IMR-90 (cell line): ENCODE measurements at places on chromosomes 12 and 14. TPM values are rescaled to one million over a fixed set of nuclear protein-coding genes. Genes with fewer than 3 reads are reported as not detected.

DNA sequence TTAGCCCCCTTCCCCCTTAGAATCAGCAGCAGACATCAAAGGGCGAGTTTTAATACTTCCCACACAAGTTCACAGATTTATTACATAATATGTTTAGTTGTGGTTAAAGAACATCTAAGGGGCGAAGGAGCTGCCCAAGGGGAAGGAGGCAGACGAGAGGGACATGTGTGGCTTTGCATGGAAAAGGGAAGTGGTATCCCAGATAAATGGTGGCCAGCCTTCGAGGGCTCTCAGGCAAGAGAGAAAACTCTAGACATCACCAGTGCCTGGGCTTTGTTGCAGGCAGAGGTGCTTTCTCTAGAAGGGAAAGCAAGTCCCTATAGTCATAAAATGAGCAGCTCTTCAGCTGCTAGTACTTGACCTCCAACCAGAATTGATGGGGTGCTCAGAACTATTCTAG is 121.2 kb downstream of the CACNA1C start:
- H3K4me1 ChIP-seq = peaks cover 5% of the 10 kb centered on the region
- no peaks in the 10 kb centered on the region for H3K36me3 ChIP-seq
- no peak overlapping the region for H3K4me3 ChIP-seq
- DNase-seq = no peak

- DNase-seq = no peak
- H3K4me1 ChIP-seq = peaks cover 2% of the 10 kb centered on the region; the same call in 1 of the 2 replicates
- no peaks in the 10 kb centered on the region for H3K27me3 ChIP-seq
- H3K36me3 ChIP-seq = peaks cover 4% of the 10 kb centered on the region; the same call in 1 of the 2 replicates
Observed at GRCh38 chr12:120787889-120788288, 62.3 kb downstream of the ACADS start.

DNA sequence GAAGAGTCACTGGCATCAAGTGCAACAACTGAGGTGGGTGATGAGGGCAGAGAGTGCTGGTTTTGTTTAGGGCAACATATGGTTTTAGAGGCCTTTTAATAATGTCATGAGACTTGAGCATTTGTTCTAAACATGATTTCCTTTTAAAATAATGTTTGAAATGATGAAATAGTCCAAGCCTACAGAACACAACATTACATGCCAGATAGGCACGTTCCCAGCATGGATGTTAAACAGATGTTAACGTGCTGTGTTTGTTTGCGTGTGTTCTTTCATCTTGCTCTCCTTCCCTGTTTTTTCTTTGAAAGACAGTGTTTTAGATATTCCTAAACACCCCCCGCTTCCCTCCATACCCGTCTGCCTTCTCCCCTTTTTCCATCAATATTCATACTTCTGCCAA is 82.3 kb downstream of the RGS6 start:
- no peaks in the 10 kb centered on the region for H3K27me3 ChIP-seq
- no peaks in the 10 kb centered on the region for H3K36me3 ChIP-seq
- no peak overlapping the region for H3K4me3 ChIP-seq
- H3K4me1 ChIP-seq = no peaks in the 10 kb centered on the region
- no peak for DNase-seq
- no peak overlapping the region for H3K27ac ChIP-seq

DNA sequence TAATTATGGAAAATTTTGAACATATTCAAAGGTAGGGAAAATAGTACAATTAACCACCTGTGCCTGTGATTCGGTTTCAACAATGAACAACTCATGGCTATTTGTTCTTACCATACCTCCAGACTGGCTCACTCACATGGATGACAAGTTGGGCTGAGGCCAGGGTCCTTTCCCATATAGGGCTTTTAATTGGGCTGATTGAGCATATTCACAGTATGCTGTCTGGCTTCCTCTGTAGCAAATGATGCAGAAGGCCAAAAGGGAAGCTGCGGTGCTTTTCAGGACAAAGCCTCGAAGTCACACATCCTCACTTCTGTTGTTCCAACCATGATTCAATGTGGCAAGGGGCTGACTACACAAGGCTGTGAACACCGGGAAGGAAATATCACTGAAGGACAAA is 297.5 kb upstream of the SLC16A7 start:
- no peaks in the 10 kb centered on the region for H3K27me3 ChIP-seq
- no peaks in the 10 kb centered on the region for H3K4me1 ChIP-seq
- no peak overlapping the region for H3K27ac ChIP-seq
- no peak for DNase-seq
- no peaks in the 10 kb centered on the region for H3K36me3 ChIP-seq

DNA sequence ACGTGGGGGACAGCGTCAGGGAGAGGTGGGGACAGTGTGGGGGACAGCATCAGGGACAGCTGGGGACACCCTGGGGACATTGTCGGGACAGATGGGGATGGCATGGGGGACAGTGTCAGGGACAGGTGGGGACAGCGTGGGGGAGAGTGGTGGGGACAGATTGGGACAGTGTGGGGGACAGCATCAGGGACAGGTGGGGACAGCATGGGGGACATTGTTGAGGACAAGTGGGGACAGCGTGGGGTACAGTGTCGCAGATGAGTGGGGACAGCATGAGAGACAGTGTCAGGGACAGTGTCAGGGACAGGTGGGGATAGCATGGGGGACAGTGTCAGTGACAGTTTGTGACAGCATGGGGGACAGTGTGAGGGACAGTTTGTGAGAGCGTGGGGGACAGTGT is 240.9 kb downstream of the TMEM121 start:
- DNase-seq = no peak
- H3K27ac ChIP-seq = no peak overlapping the region
- H3K4me3 ChIP-seq = no peak overlapping the region
- H3K4me1 ChIP-seq = no peaks in the 10 kb centered on the region
- H3K27me3 ChIP-seq = no peaks in the 10 kb centered on the region
- H3K36me3 ChIP-seq = no peaks in the 10 kb centered on the region

DNA sequence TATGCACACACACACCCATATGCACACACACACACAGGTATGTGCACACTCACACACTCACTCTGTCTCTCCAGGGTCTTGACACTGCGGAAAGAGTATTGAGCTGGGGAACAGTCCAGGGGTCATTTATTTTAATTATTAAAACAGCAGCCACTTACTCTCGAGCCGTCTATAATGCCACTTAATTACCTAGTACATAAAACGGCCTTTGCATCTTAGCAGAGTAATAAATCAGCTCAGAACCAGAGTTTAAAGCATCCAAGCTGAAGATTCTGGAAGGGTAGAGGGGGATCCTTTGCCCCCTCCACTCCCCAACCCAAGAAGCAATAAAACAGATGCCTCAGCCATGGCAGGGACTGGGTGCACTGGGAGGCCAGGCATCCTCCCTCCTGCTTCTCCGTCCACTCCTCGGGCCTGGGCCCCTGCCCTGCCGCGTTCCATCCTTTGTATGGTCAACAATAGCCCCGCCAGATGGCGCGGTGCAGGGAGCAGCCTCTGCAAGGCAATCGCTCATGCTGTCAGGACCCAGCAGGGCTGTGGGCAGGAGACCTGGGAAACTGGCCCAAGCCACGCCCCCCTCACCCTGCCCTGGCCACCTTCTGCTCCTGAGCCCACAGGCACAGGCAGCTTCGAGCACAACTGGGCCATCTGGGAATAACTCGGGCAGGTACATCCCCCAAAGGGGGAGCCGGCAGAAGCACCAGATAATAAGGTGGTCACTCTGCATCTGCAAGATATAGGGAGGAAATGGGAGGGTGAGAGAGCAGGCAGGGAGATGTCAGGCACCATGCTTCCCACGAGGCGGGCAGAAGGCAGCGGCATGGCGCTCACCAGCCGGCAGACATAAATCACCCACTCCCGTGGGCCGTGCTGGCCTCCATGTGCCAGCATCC is 40.9 kb downstream of the CCDC85C start:
- H3K27ac ChIP-seq = no peak overlapping the region
- no peaks in the 10 kb centered on the region for H3K36me3 ChIP-seq
- peaks cover 35% of the 10 kb centered on the region for H3K4me1 ChIP-seq
- DNase-seq = peak; percentile 65
- no peak overlapping the region for H3K4me3 ChIP-seq

DNA sequence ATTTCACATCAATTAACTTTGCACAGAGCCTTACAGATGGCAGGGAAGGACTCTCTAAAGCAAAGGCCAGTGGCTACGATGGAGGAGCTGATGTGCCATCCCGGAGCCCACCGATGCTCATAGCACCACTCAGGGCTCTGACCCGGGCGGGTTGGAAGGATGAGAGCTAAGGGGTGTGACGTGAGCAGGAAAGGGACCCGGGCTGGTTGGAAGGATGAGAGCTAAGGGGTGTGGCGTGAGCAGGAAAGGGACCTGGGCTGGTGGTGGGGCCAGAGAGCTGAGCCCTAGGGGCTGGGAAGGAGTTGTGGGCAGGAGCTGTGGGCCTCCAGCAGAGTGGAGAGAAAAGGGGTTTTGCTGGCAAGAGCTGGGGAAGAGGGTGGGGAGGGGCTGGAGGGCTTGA is 3.8 kb upstream of the FBRSL1 start:
- no peak overlapping the region for H3K4me3 ChIP-seq
- no peaks in the 10 kb centered on the region for H3K36me3 ChIP-seq
- peaks cover 18% of the 10 kb centered on the region for H3K27me3 ChIP-seq
- H3K4me1 ChIP-seq = peaks cover under 1% of the 10 kb centered on the region; the same call in 1 of the 2 replicates
- H3K27ac ChIP-seq = no peak overlapping the region

DNA sequence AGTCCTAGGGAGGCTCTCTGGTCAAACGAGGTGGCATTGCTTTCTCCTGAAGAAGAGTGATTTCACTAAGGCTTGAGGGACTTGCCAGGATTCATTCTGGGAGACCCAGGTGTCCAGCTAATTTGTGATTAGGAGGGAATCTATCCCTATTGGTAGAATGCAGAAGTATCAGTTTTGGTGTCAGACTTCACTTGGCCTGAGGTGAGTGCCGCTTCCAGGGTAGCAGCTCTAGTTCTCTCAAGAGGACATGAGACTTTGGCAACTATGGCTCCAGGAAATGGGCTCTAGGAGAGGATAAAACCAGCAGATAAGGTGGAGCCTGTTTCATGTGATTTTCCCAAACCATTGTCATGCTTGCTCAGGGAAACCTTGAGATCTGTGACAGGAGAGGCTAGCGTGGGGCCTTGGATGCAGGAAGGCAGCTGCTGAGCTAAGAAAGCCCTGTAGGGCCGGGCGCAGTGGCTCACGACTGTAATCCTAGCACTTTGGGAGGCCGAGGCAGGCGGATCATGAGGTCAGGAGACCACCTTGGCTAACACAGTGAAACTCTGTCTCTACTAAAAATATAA is 11.6 kb upstream of the TMEM117 start:
- H3K27ac ChIP-seq = no peak overlapping the region
- peaks cover under 1% of the 10 kb centered on the region; the same call in 1 of the 2 replicates for H3K4me1 ChIP-seq
- no peaks in the 10 kb centered on the region for H3K36me3 ChIP-seq
- DNase-seq = no peak
- H3K4me3 ChIP-seq = no peak overlapping the region
- no peaks in the 10 kb centered on the region for H3K27me3 ChIP-seq

GRCh38 chr14:85471744-85472143 is 58.2 kb upstream of the FLRT2 start:
- H3K27ac ChIP-seq = no peak overlapping the region
- peak; percentile 94 for DNase-seq
- H3K36me3 ChIP-seq = no peaks in the 10 kb centered on the region
- H3K4me3 ChIP-seq = no peak overlapping the region
- H3K27me3 ChIP-seq = no peaks in the 10 kb centered on the region

DNA sequence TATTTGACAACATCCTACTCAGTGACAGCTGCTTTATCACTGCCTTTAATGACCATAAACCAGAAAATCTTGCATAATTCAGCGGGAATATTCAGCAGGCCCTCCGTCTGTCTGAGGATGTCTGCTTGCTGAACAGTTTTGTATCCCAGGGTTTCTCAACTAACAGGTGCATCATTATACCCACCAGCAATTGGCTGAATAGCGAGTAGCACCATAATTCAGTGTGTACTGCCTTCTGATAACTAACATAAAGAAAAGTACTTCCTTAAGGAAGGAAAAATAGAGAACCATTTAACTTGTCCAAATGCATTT is 680.1 kb downstream of the GALC start:
- H3K4me1 ChIP-seq = no peaks in the 10 kb centered on the region
- no peaks in the 10 kb centered on the region for H3K27me3 ChIP-seq
- no peaks in the 10 kb centered on the region for H3K36me3 ChIP-seq
- no peak overlapping the region for H3K27ac ChIP-seq

- H3K27me3 ChIP-seq = no peaks in the 10 kb centered on the region
- peaks cover 9% of the 10 kb centered on the region for H3K36me3 ChIP-seq
- peak; percentile 69 for DNase-seq
- H3K4me3 ChIP-seq = no peak overlapping the region
Observed at GRCh38 chr12:110179291-110179690, 55.1 kb downstream of the IFT81 start.

GRCh38 chr14:85701763-85702162 is 171.8 kb downstream of the FLRT2 start:
- H3K27me3 ChIP-seq = no peaks in the 10 kb centered on the region
- no peak overlapping the region for H3K27ac ChIP-seq
- H3K4me1 ChIP-seq = no peaks in the 10 kb centered on the region
- H3K36me3 ChIP-seq = no peaks in the 10 kb centered on the region
- no peak for DNase-seq
- no peak overlapping the region for H3K4me3 ChIP-seq

GRCh38 chr12:53502331-53502730 is 1.2 kb downstream of the TARBP2 start:
- H3K4me1 ChIP-seq = peaks cover 10% of the 10 kb centered on the region
- H3K36me3 ChIP-seq = peaks cover 29% of the 10 kb centered on the region
- no peak for DNase-seq
- H3K27me3 ChIP-seq = no peaks in the 10 kb centered on the region
- peak overlapping the region; percentile 96; the same call in 1 of the 2 replicates for H3K27ac ChIP-seq

DNA sequence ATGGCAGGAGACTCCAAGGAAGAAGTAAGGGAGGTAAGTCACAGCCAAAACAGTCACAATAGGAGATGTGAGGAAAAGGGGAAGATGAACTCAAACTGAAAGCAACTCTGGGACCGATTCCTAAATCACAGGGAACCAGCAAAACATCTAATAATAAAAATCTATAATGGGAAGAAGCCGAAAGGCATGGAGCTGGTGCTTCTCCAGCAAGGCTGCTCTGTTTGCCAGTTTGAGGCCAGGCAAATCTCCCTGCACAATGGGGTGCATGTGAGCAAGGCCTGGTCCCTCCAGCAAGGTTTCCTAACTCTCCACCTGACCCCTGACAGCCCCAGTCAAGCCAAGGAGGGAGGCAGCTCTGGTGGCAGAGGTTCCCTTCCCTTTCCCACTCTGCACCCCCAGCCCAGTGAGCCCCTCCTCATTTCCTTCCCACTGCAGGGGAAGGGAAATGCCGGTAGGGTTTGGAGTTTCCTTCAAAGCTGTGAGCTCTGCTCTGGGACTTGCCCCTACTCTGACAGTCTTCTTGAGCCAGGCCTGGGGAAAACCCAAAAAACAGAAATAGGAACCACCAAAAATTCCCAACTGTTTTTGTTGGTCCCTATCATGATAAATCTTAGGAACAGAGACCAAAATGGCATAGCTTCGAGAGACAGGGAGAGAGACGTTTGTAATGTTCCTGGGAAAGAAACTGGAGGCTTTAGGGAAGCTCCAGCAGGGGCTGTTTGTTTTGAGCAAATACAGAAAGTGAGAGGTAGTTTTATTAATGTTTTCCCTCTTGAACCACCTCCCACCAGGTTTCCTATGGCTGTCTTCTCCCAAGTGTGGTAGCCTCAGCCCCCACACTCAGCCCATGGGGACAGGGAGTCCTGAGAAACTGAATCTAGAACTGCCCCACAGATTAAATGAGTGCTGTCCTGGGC is 34.6 kb downstream of the FMNL3 start:
- no peaks in the 10 kb centered on the region for H3K27me3 ChIP-seq
- H3K27ac ChIP-seq = peak overlapping the region; percentile 61
- no peak for DNase-seq
- H3K4me3 ChIP-seq = no peak overlapping the region

Gene ANKRD33
- 0.03 TPM in 1 of 2 replicates, not detected in the other for polyA plus RNA-seq

Gene IFNG-AS1
- polyA plus RNA-seq = not detected in 2 replicates

Gene PIWIL1
- not detected in 2 replicates for polyA plus RNA-seq

Gene CEP170B
- polyA plus RNA-seq = 13.1 and 17.5 TPM in 2 replicates

Gene LRFN5
- polyA plus RNA-seq = 1.8 TPM in 2 replicates

Gene DBX2
- not detected in 2 replicates for polyA plus RNA-seq
